Endothelial cell of umbilical vein (primary cell): ENCODE measurements at places on chromosomes 7 and 10.

DNA sequence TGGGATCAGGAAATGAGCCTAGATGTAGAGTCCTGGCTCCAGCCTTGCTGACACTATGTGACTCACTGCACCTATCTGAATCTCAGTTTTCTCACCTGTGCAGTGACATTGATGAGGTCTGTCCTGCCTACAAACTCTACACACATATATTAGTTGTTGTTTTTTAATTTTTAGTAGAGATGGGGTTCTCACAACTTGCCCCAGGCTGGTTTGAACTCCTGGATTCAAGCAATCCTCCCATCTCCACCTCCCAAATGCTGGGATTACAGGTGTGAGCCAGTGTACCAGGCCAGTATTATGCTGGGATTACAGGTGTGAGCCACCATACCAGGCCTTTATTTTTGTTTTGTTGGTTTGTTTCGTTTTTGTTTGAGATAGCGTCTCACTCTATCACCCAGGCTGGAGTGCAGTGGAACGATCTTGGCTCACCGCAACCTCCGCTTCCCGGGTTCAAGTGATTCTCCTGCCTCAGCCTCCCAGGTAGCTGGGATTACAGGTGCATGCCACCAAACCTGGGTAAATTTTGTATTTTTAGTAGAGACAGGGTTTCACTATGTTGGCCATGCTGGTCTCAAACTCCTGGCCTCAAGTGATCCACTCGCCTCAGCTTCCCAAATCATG lies 11.8 kb upstream of the DDIT4 start:
- DNase-seq = no peak

GRCh38 chr10:16602104-16602775 lies 80.6 kb upstream of the C1QL3 start:
- DNase-seq = no peak

- no peak for DNase-seq
Observed at GRCh38 chr7:47610506-47611044, 28.7 kb upstream of the TNS3 start.

GRCh38 chr7:122577449-122578003 lies 121.4 kb downstream of the RNF133 start:
- DNase-seq = no peak

GRCh38 chr10:78044699-78045098 lies 11.0 kb downstream of the RPS24 start:
- no peak for DNase-seq

DNA sequence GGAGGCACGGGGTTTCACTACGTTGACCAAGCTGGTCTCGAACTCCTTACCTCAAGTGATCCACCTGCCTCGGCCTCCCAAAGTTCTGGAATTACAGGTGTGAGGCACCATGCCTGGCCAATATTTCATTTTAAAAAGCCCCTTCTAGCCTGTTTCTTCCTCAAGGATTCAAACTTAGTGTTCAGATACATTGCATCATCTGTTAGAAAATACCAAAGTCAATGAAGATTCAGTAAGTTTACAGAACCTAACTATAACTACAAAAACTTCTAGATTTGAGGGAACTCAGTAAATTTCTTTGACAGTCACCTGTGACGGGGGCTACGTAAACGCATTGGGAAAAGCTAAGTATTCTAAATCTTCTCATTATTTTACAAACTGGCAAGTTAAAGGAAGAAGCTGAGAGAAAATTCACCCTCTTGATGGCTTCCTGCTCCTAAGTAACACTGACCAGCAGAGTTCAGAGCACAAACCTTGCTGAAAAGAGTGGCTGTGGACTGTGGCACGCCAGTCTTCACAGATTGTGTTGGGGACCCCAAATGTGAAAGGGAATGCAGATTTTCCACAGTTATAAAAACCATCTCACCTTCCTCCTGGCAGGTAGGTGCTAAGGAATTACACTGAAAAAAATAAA lies 162.2 kb downstream of the PKD1L1 start:
- DNase-seq = no peak

DNA sequence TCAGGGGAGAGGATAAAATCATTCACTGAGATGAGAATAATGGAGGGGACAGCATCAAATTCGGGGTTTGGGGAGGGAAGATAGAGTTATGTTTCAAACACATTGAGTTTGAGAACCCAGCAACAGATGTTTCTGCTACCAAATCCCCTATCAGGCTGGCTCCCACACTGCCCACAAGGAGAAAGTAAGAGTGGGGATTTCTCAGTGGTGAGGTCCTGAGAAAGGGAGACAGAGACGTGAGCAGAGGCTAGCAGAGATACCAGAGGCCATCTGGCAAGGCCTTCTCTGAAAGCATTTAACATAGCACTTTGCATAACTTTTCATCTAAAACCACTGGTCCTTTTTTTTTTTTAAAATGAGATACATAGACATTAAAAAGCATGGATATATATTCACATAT lies 7.8 kb upstream of the SLF2 start:
- DNase-seq = no peak

DNA sequence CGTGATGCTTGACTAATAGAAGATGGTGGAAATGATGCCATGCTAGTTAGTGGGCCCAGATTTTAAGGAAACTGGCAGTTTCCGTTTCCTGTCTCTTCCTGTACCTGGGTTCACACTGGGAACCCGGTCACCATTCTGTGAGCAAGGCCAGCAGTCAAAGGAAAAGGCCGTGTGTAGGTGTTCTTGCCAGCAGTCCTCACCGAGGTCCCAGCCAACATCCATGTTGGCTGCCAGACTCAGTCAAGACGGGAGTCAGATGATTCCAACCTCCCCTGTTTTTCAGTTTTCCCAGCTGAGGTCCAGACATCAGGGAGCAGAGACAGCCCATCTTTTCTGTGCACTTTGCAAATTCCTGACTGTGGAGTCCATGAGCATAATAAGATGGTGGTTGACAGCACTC lies 15.2 kb upstream of the PILRB start:
- DNase-seq = no peak

GRCh38 chr10:6654571-6654970 lies 74.5 kb upstream of the PRKCQ start:
- no peak for DNase-seq

- DNase-seq = no peak
Observed at GRCh38 chr10:6349846-6350535, 147.3 kb downstream of the PFKFB3 start.
